Epithelial cell of prostate (primary cell): ENCODE measurements at places on chromosomes 7 and 10.

DNA sequence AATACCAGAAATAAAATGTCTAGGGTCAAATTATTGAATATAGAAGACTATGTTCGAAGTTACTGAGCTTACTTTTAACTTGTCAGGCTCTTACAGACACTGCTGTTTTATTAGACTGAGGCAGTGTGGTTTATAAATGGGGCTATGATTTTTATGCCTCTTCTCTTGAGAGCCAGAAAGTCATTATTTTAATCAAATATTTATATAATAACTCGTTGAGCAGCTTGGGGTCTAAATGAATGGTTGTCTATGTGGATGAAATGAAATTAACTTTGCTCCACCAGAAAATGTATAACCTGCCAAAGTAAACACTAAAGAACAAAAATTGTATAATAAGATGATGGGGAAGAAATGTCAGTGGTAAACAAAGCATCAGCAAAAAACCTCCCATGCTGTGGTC, 175.6 kb upstream of the THSD7A start:
- DNase-seq: no peak

GRCh38 chr10:85611746-85612377, 754.7 kb downstream of the GRID1 start:
- DNase-seq: no peak

GRCh38 chr7:46651561-46652088, 730.6 kb upstream of the IGFBP3 start:
- DNase-seq: peak; percentile 99

DNA sequence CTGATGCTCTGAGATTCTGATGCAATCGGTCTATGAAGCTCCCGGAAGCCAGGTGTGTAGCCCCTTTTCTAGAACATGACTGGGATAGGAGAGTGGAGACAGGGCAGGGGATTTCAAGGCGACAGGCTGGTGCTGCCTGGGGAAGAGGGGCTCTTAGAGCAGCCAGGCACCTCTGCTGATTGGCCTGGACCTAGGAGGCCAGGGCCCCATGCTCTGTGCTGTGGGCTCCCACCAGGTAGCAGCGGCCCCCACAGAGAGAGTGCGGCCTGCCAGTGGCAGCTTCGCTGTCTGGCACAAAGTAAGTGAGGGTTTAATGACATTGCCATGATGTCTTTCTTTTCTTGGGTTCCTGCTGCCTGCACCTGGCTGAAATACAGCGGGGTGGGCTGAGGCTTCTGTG, 99.4 kb upstream of the PODXL start:
- DNase-seq: no peak

DNA sequence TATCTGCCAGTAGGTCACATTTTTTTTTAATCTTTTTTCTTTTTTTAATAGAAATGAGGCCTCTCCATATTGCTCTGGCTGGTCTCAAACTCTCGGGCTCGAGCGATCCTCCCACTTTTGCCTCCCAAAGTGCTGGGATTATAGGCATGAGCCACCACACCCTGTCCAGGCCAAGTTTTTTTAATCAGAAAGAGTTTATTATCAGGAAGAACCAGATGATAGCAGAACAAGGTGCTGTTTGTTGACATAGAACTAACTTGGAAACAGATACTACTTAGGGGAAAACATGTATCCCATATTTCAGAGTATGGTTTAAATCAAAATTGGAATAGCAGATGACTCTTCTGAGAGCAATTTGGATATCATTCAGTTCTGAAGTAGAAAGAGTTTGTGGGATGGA, 118.6 kb downstream of the NRF1 start:
- no peak for DNase-seq

DNA sequence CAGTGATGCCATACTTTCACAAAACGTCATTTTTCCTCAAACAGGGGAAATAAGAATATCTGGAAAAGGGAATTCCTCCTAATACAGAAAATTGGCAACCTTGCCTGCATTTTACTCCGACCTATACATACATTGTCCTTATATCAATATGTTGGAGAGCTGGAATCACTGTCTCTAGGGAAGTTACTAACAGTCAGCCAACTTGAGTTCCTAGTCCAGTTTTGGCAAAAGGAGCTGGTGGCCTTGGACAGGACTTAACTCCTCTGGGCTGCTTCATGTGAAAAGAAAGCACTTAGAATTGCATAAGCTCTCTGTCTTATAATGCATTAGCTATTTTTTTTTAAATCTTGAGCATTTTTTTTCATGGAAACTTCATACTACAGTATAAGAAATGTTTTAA, 174.2 kb upstream of the HGF start:
- DNase-seq: no peak
